ENCODE measurements at places on chromosomes 12 and 14.

- DNase-seq = no peak
Measured at GRCh38 chr12:67449591-67450052, 180.5 kb downstream of the CAND1 start.

GRCh38 chr12:121930862-121931261, 12.5 kb downstream of the CFAP251 start:
- DNase-seq = no peak

DNA sequence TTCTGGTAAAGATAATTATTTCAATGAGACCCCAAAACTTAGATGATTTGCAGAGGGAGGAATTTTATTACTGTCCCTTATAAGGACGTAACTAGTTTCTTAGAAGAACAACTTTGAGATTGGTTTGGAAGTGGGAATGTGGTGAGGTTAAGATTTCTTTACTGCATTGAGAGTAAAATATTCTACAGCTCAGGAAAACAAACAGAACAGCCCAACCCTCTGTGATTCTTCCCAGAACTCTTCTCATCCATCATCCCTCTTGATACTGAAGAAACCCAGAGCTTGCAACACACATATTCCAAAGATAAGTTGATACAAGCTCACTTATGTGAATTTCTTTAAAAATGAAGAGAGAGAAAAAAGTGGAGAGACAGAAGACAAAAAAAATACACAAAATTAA, 234.2 kb downstream of the CRADD start:
- DNase-seq = no peak

DNA sequence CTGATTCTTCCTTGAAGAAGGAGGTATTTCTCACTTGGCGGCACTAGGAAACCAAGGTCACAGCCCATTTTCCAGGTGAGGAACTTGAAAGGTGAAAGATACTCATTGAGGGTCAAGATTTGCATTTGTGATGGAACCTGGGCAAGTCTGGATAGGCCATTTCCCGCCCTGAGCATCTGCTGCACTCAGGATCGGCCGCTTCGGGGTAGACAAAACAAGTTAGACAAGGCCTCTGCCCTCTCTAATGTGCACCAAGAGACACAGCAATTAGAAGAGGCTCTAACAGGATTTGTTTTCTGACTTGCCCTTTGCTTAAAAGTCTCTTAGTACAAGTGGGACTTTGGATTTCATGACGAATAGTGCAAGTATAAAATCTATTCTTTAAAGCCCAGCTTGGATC, 167.2 kb downstream of the KTN1 start:
- no peak for DNase-seq

- no peak for DNase-seq
Measured at GRCh38 chr12:10163084-10163483, 8.8 kb downstream of the OLR1 start.

DNA sequence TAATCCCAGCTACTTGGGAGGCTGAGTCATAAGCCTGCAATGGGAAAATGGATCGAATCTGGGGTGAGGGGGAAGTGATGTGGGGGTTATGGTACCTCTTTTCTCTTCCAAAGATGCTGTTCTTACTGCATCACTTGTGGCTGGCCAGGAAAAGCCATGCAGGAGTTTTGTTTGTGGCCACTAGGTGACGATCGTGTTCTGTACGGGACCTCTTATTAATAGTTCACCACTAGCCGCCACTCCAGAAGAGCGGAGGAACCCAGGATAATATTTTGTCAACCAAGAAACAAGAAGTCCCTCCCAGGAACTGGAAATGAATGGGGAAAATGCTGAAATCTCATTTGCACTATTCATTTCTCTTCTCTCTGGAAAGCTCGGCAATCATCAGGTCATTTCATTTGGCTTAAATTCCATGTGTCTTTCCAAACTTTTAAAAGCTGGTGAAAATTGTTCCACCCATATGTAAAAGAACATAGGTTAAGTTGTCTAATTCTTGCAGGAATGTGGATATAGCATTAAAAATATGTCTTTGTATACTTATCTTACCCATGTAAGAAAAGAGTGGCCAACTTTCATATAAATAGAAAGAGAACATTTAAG, 8.9 kb downstream of the GPR65 start:
- DNase-seq = no peak

- DNase-seq = no peak
Measured at GRCh38 chr14:76375947-76376404, at the start of gene ESRRB. ESRRB (plus strand) TSS chr14:76376137; CDS start chr14:76376402, 265 bp downstream.

GRCh38 chr14:77131871-77132486, 9.6 kb downstream of the ZDHHC22 start:
- DNase-seq = no peak

DNA sequence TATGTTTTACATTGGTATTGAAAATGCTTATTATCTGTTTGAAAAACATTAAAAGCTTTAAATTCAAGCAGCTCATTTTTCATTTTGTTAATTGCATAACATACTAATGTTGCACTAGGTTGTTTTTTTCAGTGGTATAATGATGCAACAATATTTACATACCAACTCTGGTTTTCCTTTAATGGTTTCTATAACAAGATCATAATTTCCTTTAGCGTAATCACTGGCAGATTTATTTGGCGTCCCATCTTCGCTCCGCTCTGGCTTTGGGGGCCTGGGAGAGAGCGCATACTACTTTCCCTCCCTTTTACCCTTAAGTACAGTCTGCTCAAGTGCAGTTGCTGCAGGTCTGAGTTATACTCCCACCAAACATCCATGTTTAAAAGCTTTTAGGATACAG, 574.1 kb downstream of the PRKD1 start:
- DNase-seq = no peak
